ENCODE measurements at places on chromosomes 5 and 9.

DNA sequence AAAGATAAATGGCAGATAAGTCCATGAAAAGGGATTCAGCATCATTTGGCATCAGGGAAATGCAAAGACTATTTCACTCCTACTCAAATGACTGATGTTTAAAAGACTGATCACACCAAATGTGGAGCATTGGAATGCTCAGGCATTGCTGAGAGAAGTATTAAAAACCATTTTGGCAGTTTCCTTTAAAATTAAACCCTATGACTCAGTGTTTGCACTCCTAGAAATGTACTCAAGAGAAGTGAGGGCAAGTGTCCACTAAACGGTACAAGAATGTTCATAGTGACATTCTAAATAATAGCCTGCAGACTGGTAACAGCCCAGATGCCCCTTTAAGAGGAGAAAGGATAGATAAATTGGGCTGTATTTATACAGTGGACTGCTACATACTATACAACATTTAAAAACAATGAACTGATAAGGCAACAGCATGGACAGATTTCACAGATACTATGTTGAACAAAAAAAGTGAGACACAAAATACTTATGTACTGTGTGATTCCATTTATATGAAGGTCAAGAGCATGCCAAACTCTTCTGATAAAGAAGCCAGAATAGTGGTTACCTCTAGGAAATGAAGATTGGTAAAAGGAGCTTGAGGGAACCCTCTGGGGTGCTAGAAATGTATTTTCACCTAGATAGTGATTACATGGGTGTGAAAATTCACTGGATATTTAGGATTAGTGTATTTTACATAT, 24.6 kb downstream of the APC start:
- no peak for DNase-seq

- no peak for DNase-seq
These were observed 50.0 kb downstream of the HACD4 start for GRCh38 chr9:20981486-20981885.

DNA sequence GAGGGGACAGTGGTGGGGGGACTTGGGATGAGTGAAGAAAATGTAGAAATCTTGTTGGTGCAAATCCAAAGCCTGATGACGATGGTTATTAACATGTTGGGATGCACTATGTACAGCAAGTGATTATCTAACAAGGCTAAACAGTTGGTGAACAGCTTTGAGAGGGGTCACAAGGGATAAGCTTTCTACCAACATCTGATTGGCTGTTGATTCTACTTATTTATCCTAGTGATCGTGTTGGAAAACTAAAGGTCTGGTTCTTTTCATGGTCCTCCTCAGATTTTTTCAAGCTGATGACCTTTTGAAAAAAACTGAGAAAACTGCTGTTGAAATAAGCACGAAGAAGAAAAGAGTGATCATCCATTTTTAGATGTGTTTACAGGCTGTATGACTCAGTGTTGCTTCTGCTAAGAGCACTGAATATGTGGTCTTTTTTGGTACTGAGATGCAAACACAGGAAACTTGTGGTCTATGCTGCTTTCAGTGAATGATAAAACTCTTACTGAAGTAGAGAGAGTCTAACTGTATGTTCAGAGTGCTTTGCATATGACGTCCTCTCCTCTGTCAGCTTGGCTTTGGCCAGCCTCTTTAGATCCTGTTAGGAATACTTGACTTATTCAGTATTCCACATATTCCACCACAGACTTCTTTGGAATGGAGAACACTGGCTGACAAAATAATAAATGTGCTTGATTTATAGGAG, 174.8 kb downstream of the SLF1 start:
- DNase-seq = no peak

GRCh38 chr5:87242242-87242641, 25.4 kb upstream of the RASA1 start:
- DNase-seq = no peak

DNA sequence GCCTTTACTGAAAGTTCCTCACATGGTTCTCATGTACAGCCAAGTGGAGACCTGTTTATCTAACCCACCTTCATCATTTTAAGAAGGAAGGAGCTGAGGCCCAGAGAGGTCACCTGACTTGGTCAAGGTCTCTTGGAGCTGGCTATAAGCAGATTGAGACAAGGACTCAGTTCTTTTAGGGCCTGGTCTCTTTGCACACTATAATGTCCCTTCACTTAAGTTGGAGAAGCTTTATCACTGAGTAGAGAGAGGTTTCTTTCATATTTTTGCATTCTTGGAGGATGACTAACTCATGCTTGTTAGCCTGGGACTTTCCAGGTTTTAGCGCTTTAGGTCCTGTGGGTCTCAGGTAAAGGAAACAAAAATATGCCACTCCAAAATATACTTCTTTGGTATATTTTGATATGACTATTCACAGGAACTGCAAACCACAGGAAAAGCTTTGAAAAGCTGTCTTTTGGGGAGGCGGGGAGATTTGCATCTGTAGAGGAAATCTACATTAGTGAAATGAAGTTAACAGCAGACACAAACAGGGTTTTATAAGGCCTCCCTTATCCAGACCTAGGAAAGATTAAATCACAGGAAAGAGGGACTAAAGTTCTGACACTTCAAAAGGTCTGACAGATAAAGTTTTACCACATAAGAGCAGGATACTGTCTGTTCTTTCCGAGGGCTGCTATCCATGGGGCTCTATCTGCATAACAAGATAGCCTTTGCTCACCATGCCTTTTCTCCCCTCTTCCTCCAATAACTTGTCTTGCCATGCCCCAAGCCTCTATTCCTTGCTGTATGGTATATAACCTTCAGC, 95.8 kb upstream of the ANKRD55 start:
- DNase-seq = no peak
